ENCODE measurements at places on chromosomes 2 and 18.
A peak's percentile ranks its signal among the peaks of the same experiment; 100 is the strongest.

DNA sequence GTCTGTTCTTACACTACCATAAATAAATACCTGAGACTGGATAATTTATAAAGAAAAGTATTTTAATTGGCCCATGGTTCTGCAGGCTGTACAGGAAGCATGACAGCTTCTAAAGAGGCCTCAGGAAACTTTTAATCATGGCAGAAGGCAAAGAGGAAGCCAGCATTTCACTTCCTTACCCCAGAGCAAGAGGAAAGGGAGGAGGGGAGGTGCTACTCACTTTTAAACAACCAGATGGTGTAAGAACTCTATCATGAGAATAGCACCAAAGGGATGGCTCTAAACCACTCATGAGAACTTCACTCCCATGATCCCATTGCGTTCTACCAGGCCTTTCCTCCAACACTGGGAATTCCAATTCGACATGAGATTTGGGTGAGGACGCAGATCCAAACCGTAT is 344.4 kb upstream of the SLC39A10 start:
- DNase-seq = no peak

DNA sequence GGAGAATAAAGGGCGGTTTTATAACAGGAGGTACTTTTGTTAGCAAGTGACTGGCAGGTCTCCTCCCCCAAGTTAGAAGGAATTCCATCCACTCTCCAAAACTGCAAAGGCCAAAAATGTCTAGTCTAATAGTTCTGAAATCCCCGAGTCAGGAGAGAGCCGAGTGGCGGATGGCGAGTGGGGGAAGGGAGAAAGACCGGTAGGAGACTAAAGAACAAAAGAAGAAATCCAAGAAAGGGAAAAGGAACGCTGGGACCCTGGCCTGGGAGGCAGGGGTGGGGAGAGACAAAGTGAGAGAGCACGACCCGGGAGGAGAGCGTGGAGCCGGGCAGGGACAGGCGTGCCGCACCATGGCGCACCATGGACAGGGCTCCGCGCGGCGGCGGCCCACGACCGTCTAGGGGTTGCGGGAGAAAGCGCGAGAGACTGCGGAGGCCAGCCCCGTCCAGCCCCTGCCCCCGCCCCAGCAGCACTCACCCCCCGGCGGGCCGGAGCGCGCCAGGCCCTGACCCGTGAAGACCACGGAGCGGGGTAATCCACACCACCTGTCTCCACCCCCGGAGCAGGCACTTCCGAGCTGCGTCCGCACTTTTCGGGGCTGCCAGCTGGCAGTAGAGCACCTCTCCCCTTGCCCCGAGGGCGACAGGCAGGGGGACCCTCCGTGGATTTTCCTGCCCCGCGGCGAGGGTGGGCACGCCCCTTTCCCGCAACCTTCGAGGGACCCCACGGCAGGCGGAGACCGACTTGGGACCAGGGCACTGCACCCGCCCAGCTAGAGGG is 1.6 kb downstream of the CDH2 start:
- DNase-seq = peak; percentile 78

DNA sequence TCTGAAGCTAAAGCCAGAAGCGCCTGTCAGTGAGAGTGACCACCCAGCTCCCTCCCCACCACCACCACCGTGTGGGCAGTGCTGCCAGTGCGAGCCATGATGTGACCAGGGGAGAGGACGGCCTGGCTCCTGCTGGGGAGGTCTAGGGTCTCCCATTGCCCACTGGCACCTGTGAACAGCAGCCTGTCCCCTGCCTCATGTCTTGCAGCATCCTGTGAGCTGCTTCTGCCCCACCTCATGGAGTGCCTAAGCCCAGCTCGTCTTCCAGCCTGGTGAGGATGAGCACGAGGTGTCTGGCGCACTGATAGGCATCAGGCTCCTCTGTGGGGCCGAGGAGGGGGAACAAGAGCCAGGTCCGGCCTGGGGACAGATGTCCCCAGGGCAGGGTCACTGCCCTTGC is 61.4 kb downstream of the FAM168B start:
- DNase-seq = no peak

DNA sequence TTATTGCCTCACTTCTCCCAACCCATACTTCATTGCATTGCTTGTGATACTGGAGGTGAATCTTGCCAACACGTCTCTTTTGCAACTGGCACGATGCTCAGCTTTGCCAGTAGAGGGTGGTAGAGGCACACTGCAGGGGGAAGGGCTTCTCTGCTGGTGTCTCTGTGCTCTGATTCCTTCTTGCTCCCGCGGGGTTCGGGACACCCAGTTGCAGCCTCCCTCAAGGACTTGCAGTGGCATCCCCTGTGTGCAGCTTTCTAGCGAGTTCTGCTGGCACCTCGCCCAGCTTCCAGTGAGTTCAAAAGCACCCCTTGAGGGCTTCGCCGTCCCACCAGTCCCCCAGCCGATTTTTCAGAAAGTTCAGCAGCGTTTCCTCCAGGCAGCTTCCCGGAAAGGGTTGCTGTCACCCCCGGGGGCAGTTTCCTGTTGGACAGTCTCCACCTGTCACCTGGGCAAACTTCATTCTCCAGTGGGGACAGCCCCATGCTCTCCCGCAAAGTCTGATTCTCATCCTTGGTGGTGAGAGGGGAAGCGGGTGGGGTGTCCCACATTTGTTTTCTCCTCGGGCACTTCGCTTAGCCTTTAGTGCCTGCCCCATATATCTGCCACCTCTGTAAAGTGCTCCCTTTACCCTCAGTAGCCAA is 35.4 kb upstream of the EN1 start:
- peak; percentile 79 for DNase-seq

- DNase-seq = no peak
These were observed 206.2 kb downstream of the RTP5 start for GRCh38 chr2:242075696-242076095.

- DNase-seq = no peak
These were observed 788.4 kb upstream of the TMEFF2 start for GRCh38 chr2:192983173-192983572.

GRCh38 chr2:7073901-7074300 is 156.7 kb downstream of the RNF144A start:
- DNase-seq = no peak

- DNase-seq = peak; percentile 66
These were observed 17.5 kb downstream of the NCAPH start for GRCh38 chr2:96353032-96353561.

GRCh38 chr2:178109813-178110212 is 2.4 kb upstream of the RBM45 start:
- peak; percentile 69 for DNase-seq
